ENCODE measurements at places on chromosomes 3 and 15.

DNA sequence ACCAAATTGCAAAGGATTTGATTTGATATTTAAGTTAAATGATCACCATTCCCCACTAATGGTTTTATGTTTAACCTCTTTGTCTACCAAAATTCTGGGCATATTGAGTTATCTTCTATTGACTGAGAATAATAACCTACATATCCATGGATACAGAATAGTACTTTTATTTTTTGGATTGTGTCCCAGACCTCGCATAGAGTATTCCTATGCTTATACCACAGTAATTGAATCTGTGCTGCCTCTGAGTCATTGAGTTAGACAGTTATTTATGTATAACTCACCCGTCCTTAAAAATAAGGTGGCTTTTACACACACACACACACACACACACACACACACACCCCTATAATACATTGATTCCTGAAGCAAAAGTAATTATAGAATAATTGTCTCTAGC lies 690.1 kb upstream of the BCHE start:
- DNase-seq, result no peak

- peak; percentile 8 for DNase-seq
Measured at GRCh38 chr3:32577581-32578556, 7.2 kb upstream of the DYNC1LI1 start.

GRCh38 chr15:96332637-96333121 lies 2.2 kb downstream of the NR2F2 start:
- no peak for DNase-seq

DNA sequence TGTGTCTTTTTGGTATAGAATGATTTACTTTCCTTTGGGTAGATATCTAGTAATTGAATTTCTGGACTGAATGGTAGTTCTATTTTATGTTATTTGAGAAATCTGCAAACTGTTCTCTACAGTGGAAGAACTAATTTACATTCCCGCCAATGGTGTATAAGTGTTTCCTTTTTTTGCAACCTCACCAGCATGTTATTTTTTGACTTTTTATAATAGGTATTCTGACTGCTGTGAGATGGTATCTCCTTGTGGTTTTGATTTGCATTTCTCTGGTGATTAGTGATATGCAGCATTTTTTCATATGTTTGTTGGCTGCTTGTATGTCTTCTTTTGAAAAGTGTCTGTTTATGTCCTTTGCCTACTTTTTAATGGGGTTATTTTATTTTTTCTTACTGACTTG lies 607.2 kb downstream of the OTOL1 start:
- no peak for DNase-seq

GRCh38 chr15:80926126-80926525 lies 63.5 kb downstream of the MESD start:
- DNase-seq, result no peak

DNA sequence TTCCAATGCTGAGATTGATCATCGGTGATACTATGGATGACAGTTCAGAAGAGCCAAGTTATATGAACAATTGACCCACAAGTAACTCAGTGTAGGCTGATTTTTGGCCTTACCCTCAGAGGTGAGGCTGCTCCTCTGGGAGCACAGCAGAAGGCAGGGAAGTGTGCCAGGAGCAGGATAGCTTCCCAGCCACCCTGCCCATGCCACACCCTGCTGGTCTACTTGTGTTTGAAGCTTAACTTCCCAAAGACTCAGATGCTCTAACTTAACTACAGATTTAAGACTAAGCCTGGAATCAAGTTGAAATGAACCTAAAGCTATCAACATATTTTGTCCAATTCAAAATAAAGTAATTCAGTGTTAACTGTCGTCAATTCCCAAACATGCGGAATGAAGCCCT lies 77.5 kb downstream of the BOC start:
- no peak for DNase-seq

GRCh38 chr15:23855947-23856346 lies 168.8 kb upstream of the NDN start:
- no peak for DNase-seq

DNA sequence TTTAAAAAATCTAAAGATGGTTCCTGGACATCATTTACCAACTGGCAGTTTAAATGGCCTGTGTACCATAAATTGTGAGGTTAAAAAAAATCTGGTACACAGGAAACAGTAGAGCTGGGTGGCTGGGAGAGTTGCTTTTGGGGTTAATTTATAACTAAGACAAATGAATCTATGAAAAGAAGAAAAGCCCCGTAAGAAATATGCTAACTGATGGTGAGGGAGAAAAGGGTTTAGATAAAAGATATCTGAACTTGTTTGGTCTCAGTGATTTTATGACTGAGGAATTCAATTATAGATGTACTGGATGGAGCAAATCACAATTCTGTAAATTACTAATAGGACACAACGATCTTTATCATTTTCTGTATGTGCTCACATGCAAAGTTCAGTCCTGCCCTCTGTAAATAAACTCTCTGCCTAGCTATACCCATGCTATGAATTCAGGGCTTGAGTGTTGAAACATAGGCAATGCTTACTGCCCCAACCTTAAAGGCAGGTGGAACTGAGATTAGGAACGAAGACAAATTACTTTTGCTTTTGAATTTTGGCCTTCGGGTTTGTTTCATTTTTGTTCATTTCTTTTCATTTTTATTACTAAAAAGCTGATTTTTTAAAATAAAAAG lies 28.0 kb downstream of the PPARG start:
- DNase-seq, result no peak

DNA sequence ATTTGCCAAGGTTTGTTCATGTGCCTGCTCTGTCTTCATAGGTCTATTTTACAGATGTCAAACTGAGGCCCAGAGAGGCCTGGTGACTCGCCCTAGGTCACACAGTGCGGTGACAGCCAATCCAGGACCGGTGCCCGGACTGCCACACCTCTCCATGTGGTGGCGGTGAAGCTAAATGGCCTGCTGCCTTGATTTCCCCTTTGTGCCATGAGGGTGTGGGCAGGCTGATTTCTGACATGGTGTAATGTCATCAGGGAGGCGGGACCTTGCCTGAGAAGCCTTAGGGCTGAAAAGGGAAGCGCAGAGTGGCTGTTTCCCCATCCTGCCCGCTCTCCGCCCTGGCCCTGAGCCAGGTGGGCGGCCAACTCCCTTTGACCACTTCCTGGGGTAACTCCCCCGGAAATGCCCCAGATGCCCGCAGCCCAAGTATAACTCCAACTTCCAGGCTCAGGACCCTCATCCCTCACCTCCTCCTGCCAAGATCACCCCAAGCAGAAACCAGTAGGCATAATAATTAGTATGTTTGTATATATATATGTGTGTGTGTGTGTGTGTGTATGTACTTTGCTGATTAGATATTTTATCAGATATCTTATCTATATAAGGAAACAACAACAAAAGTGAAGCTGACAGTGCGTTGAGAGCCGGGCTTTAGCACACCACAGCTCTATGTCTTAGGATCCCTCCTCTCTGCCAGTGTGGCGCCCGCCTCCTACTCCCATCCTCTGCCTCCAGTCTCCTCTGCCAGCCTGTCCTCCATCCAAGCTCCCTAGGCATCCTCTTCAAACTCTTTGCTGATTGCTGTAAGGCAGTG lies 63.9 kb downstream of the IQSEC1 start:
- peak; percentile 58 for DNase-seq

Data from activated CD4-positive, alpha-beta T cell treated with anti-CD3 and anti-CD28 coated beads, Interleukin-2, amount 10 ng/mL, durations not matched to agents 7 days and 5 days (primary cell).